ENCODE measurements at places on chromosomes 7 and 10.

DNA sequence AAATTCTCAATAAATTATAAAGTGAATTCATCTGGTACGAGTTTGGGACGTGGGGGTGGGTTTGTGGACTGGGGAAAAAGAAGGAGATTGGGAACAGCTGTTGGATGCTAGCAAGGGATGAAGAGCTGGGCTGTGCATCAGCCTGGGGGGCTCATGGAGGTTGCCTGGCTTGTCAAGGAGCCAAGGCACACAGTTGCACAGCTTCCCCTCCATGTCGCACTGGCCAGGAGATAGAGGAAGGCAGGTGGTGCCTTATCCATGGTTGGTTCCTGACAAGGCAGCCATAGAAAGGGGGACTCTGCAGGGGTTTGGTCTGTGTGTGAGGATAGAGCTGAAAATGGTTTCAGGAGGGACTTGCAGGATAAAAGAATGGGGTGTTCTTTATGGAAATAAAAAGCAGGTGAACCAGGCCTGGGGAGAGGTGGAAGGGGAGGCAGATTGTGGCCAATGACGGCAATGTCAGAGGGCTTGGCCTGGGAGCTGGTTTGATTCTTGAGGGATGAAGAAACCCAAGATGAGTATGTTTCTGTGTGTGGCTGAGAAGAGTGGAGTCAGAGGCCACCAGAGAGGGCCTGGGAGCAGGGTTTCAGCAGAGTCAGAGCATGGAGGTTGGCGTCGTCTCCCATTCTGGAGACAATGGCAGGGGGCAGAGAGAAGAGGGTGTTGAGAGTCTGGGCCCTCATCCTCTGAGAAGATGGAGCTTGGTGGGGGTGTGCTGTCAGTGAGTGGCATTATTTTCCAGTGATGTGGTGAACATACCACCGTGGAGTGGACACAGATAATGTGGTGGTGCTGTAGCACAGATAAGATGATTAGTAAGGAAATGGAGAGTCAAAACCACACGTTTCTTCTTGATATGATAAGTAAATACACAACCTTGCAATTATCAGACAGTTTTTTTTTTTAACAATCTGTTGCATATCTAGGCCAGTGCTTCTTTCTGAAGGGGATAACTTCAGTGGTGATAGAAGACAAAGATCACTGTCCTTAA lies 108.2 kb downstream of the PTPN20 start:
- no peak for DNase-seq

DNA sequence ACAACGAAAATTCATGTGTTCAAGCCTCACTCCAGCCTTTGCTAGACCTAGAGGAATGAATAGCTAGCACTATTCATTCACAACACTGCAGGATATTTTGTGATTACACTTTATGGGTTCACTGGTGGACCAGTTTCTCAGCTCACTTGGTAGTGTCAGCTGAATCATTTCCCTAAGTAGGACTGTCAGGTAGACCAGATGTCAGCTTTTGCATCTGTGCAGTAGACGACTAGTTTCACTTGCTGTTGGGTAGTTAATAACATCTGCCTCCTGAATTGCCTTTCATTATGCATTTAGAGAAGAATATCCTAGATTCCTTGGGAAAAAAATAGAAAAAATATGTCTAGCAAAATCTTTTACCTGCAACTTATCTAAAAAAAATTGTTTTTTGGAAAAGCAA lies 296.4 kb downstream of the ADARB2 start:
- no peak for DNase-seq

GRCh38 chr10:1110674-1111119 lies 54.5 kb downstream of the WDR37 start:
- DNase-seq, result no peak

- DNase-seq, result no peak
These were observed 588.8 kb downstream of the REEP3 start for GRCh38 chr10:64109926-64110495.

- DNase-seq, result no peak
These were observed 32.1 kb downstream of the VSTM4 start for GRCh38 chr10:49083261-49083660.

DNA sequence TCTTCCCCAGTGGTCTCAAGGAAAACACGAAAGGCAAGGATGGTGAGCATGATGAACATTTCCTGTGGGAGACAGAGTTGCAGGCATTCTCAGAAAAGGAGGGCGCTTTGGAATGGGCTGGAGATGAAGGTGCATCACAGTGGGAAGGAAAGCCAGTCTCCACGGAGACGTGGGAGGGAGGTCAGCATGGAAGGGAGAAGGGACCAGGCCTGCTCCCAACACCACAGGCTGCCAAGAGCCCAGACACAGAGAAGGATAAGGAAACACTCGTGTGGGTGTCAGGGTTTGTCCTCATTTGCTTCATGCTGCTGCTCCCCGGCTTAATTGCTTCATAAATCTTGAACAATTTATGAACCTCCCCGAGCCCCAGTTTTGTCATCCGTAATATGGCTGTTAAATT lies 231.5 kb upstream of the ZNF32 start:
- DNase-seq, result no peak

GRCh38 chr7:23016345-23017253 lies 2.7 kb upstream of the HYCC1 start:
- no peak for DNase-seq
